ENCODE measurements at places on chromosomes 5 and 9.

GRCh38 chr5:167982-168660 lies 23.2 kb upstream of the LRRC14B start:
- DNase-seq: peak; percentile 95

DNA sequence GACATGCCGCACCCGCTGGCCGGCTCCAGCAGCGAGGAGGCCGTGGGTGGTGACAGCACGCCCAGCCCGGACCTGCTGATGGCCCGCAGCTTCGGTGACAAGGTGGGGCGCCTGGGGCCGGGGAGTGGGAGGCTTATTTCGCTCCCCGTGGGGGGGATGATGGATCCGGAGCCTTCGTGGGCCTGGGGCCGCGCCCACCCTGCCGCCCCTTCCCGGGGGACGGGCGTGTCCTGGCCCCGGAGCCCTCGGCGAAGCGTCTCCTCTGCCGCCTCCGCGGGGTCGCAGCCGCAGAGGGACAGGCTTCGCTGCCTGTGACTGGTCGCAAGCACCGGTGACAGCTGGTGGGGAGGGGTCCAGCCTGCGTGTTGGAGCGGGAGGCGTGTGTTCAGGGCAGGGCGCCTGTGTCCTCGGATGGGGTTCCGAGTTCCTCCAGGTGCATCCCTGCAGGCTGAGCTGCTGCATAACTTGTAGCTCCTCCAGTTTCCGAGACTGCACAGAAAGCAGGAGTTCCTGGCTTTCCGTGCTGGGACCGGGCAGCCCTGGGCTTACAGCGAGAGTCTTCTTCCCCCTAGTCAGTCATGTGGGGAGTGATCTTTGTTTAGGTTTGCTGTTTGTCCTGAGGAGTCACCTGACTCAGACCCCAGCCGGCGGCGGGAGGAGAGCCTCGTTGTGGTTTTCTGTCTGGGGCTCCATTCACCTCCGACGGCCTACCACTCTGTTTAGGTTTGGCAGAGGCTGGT lies 666 bp downstream of the SNX30 start:
- peak; percentile 70 for DNase-seq

DNA sequence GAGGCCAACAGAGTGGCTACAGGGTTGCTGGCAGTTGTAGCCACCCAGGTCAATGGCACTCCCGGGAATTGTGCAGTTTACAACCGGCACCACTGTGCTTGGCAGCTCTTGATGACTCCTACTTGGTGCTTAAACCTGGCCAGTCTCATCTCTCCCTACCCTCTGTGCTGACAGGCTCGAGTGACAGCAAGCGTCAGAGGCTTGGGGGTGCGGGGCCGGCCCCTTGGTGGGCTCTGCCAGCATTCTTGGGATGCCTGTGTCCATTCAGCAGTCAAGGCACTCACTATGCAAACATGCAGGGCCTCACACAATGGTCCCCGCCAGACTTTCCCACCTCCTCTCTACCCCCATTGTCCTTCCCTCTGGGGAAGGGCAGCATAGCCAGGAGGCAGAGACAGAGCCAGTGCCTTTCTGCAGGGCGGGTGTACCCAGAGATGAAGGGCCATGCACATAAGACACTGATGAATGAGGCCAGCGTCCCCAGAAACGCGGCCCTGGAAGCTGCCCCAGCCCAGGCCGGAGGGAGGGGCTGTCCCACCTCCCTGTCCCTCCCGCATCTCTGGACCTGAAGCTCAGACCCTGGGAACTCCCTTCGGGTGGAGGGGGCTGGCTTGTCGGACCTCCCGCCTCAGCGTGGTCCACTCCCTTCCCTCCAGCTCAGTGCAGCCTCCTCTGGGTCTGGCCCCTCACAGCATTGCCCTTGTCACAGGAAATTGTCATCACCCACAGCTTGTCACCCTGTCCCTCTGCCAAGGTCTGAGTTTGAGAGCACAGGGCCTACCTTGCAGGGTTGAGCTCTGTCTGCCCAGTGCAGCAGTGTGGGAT lies 26.4 kb upstream of the NOTCH1 start:
- DNase-seq: peak; percentile 92

GRCh38 chr9:110252509-110253139 lies 3.7 kb downstream of the TXN start:
- DNase-seq: no peak

DNA sequence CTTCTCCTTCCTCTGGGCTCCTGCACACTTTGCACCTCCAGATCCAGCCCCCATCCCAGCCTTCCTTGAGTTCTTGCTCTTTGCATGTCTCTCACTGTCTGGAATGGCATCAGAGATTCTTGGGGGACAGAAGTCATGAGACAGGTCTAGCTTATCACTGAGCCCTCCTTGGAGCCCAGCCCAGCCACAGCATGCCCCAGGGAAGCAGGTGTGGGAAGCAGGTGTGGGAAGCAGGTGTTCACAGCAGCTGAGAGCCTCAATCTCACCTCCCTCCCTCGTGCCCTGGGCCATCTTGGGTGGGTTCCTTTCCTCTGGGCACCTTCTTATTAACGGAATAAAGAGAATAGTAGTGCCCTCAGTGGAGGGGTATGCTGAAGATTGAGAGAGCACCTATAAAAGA lies 27.2 kb downstream of the SLC6A7 start:
- no peak for DNase-seq

DNA sequence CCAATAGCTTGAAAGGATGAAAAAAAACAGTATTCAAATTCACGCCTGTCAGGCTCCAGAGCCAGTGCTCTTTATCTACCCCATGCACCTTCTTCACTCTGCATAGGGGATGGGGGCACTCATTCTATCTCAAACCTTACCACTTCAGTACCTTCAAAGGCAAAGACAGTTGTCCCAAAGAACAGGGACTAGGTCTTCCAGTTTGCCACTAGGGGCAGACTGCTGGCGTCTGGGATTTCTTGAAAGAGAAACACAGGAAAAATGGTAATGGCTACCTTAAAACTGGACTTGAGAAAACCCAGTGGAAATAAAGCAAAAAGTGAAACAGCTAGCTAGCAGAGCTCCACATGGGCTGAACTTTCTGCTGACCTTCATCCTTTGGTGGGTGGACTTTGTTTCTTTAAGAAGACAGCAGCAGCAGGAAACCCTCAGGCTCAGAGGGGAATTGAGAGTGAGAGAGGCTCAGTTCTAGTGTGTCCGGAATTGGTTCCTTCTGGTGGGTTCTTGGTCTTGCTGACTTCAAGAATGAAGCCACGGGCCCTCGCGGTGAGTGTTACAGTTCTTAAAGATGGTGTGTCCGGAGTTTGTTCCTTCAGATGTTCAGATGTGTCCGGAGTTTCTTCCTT lies 41.0 kb upstream of the SLC36A1 start:
- DNase-seq: no peak

GRCh38 chr5:142572006-142572405 lies 113.9 kb downstream of the FGF1 start:
- no peak for DNase-seq

DNA sequence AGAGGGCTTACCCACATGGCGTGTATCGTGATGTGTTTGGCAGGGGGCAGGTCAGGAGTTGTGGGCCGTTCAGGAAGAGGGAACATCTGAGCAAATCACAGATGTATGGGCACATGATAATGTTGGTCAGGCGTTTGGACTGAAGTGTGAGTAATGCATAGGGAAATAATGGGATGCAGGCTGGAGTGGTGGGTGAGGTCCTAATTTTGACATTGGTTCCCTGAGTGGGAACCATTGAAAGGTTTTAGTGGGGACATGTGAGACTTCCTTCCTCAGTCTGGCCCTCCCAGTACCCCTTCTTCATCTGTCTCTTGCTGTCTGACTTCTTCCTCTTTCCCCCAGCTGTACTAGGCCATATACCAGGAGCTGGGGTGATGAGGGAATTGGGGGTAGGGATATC lies 7.6 kb downstream of the OTULIN start:
- no peak for DNase-seq

GRCh38 chr5:107513337-107514085 lies 157.2 kb downstream of the EFNA5 start:
- no peak for DNase-seq

GRCh38 chr5:24643156-24643555 lies 1.6 kb downstream of the CDH10 start:
- DNase-seq: no peak

DNA sequence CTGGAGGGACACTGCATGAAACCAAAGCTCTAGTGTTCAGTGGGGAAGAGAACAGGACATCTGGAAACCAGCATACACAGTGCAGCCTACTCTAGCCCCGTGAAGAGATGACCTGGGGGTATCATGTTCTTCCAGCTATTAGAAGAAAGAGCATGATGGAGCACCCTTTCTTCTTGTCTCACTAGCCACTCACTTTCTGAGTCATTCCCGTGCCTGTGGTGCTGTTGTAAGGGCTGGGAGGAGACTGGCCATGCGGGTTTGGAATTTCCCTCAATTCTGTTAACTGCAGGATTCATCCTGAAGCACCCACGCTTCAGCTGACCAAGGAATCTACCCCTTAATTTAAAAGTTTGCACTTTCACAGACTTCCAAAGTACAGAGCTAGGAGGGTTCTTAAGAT lies 137.0 kb downstream of the COL23A1 start:
- peak; percentile 66 for DNase-seq

DNA sequence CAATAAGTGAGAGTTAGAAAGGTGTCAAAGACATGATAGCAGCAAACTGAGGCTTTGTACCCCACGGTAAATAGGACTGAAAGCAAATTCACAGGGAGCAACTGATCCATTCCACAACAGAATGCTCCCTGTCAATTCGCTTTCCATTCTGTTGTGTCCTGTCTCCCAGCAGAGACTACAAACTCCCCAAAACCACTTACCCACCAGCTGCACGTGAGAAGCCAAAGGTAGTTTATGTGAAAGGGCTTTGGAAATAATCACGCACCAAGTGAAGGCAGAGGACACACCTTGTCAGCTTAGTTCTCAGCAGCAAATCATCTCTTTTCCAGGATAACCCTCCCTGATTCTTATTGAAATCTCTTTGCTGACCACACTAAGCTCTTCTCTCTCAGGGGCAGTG lies 46.6 kb upstream of the IL17B start:
- no peak for DNase-seq

DNA sequence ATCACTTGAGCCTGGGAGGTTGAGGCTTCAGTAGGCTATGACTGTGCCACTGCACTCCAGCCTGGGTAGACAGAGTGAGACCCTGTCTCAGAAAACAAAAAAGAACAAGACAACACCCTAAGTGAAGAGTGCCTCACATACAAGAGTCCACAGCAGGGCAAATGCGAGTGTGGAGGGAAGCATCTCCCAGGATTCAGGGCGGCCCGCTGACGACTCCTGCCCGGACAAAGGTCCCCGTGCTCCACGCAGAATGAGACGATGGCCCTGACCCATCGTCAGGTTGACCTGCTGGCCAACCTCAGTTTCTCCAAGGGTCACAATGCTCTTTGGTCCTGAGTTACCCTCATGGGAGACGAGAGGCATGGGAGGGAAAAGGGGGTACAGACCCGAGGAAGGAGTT lies 18.3 kb downstream of the MRNIP start:
- no peak for DNase-seq

- no peak for DNase-seq
Observed at GRCh38 chr9:114580609-114581193, 6.9 kb upstream of the ATP6V1G1 start.

- DNase-seq: no peak
Observed at GRCh38 chr5:54440456-54440893, 15.0 kb upstream of the HSPB3 start.

- peak; percentile 80 for DNase-seq
Observed at GRCh38 chr5:150778517-150779396, at the start of gene SMIM3. Gene SMIM3 (plus strand): TSS chr5:150778757. CDS start chr5:150795441, 16,684 bp downstream.

- peak; percentile 11 for DNase-seq
Observed at GRCh38 chr5:116738615-116739261, 164.1 kb upstream of the SEMA6A start.

- no peak for DNase-seq
Observed at GRCh38 chr5:100574716-100575115, 39.5 kb downstream of the FAM174A start.

- no peak for DNase-seq
Observed at GRCh38 chr5:8213701-8214240, 344.8 kb downstream of the MTRR start.

DNA sequence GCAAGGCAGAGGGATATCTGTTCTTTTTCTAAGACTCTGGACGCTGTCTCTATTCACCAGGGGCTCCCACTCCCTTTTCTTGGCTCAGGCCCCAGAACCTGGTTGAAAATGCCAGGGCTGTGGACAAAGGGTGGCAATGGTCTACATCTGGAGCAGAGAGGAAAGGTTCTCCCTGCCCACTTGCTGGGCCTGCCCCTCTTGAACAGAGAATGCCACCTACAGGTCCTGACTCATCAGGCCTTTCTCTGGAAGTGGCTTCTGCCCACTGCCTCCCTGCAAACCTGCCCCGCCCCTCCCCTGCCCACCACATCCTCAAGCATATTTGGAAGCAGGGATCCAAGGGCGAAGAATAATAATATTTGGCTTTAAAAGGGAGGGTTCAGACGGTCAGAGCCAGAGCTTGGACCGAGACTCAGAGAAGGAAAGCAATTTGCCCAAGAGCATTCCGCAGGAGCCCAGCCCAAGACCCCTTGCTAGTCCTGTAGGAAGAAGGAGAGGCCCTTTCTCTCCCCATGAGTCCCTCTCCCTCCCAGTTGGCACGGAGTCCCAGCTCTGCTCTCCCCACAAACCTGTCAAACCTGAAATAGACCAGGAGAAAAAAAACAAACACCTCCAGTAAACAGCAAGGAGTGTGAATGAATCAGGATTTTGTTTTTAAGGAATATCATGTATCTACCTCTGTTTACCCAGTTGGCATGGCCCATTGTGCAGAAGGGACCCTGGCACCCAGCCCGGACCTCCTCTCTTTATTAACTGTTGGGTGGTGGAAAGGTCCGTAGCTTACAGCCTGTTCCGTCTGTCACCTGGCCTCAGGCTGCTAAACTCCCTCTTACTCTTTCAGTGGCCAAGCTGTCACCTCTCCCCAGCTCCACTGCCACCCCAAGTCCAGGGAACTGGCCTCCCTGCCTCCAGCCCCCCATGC lies 37.7 kb upstream of the STXBP1 start:
- peak; percentile 34 for DNase-seq

DNA sequence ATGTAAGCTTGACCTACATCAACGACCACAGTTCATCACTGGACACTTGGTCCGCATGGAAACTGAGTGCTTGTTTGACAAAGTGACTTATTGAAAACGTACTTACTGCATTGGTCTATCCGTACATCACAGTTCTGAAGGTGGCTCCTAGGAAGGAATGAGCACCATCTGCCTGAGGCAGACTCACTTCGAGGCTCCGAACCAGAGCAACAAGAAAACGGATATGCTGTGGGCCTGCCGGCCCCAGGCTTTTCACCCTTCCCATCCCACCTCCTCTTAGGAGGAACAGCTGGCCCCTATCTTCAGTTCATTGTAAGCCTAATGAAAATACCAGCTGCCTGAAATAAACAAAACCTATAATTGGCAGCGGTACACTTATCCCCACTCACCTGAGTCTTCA lies 67.2 kb upstream of the TSLP start:
- no peak for DNase-seq
